ENCODE measurements at places on chromosomes 6 and 20.

GRCh38 chr20:57308451-57309271, 20.9 kb upstream of the SPO11 start:
- no peak for DNase-seq

GRCh38 chr6:131068165-131068564, 5.1 kb upstream of the EPB41L2 start:
- DNase-seq: no peak

DNA sequence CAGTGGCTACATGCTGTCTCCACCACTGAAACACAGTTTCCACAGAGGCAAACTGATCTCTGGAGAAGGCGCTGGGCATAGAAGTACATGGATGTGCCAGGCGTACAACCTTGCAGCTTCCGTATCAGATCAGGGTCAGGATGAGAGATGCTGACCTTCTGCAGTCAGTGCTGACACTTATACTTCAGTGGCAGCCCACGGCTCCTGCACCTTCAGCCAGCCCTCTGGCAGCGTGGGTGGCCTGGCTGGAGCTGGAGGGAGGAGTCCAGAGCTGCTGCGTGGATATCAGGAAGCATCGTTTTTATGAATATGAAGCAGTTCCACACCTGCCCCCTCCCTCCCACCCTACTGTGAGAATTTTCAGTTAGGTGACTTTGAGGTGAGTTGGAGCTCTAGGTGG, 149.3 kb downstream of the CFAP61 start:
- no peak for DNase-seq

DNA sequence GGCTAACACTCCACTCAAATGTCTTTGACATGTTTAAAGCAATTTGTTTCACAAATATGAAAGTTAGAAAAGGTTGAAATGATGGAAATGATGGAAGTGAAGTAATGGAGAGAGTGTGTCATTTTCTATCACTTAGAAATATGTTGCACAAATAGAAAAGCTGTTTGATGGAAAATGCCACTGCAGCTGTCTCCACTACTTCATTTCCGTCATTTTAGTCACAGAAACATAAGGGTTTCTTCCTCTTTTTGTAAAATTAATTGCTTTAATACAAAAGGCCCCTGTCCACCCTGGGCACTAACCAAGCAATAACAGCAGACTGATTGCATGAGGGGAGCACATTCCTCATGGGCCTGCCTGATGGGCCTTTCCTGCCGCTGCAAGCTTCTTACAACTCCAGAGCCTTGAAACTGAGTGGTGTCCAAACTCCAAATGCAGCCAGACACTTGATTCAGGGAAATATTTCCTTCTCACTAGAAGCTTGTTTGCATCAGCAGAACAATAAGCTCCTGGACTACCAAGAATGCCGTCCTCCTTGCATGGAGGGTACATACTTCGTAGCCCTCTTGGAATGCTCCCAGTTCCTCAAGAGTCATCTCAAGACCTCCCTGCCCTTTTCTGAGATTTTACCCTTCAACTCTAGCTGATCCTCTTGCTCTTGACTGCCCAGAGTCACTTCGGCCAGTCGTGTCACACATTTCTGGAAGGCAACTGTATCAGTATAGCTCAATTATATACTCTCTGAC, 36.1 kb downstream of the F13A1 start:
- DNase-seq: no peak

DNA sequence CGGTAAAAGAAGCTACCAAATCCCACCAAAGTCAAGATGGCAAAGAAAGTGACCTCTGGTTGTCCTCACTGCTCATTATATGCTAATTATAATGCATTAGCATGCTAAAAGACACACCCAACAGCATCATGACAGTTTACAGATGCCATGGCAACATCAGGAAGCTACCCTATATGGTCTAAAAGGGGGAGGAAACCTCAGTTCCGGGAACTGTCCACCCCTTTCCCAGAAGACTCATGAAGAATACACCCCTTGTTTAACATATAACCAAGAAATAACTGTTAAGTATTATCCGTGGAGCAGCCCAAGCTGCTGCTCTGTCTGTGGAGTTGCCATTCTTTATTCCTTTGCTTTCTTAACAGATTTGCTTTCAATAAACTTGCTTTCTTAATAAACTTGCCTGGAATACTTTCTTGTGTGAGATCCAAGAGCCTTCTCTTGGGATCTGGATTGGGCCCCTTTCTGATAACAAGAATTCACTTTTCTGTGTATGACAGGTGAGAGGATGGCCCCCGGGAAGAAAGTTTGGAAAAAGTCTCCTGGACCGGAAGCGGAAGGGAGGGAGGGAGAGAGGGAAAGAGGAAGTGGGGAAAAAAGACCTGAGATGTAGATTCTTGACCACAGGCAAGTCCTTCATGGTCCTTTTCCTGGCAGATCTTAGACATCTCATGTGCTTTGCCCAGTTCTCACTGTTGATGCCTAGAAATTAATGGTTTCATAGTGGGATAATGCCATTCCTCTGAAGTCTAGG, 146.7 kb upstream of the ID4 start:
- no peak for DNase-seq

DNA sequence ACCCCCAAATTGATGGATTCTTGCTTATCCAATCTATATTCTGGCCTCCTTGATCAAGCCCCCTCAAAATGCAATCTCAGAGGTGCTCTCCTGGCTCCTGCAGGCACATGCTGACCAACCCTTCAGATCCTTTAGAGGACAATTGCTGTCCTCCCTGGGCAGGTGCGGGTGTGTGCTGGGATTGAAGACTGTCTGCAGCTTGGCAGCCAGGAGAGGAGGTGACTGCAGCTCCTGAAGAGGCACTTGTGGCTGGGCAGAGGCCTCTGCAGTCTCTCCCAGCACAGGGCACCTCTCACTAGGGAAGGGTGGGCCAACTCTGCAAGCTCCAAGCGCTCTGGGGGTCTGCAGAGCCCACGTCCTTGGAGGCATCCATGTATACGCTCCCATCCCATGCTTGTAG, 28.5 kb downstream of the SUMO4 start:
- no peak for DNase-seq

DNA sequence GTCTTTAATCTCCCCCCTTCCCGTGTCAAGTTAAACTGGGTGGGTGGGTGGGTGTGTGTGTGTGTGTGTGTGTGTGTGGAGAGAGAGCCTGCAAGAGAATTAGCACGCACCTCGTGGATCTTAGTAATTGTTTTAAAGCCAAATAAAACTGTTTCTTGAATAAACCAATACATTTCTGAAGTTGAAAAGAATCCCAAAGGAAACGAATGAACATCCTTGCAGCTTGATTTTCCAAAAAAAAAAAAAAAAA, 381 bp upstream of the BICRAL start:
- no peak for DNase-seq

- DNase-seq: no peak
These were observed 16.4 kb downstream of the PXDC1 start for GRCh38 chr6:3735029-3735605.

Data from stimulated activated CD4-positive, alpha-beta T cell treated with anti-CD3 and anti-CD28 coated beads, Interleukin-4, amount 100 ng/mL, for 48 hours (primary cell).